Activated naive CD4-positive, alpha-beta T cell treated with anti-CD3 and anti-CD28 coated beads for 36 hours (primary cell): ENCODE measurements at places on chromosomes 13 and 19.
A peak's percentile ranks its signal among the peaks of the same experiment; 100 is the strongest.

DNA sequence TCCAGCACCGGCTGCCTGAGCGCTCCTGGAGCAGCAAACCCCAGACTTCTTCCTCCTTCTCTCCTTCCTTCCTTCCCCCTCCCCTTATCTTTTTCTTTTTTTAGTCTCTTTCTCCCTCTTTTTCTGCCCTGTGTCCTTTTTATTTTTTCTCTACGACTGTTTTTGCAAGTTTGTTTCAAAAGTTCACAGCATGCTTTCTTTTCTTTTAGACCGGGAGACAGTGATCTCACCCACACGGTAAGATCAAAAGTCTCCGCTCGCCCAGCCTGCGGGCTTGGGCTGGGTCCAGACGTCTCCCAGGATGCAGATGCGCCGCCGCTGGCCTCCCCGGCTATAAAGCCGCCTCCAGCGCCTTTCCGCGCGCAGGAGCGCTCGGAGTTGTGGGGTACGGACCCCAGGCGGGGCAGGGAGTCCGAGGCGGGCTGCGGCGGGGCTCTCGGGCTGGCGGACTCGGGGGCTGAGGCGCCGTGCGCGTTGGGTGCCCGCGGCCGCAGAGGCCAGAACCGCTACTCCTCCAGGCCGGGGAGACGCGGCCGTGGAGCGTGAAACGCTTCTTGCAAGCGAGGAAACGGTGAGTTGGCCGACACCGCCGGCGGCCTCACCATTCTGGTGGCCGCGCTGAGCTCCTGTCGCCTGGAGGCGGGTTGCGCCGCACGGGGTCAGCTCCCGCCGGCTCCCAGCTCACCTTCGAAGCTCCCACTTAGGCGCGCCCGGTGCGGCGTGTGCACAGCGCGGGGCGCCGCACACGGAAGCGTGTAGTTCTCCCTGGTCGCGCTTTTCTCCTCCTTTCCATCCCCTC is 2.0 kb upstream of the TSHZ3 start:
- peaks cover 61% of the 10 kb centered on the region for H3K27me3 ChIP-seq
- peak overlapping the region; percentile 85 for H3K4me3 ChIP-seq
- no peak overlapping the region for H3K27ac ChIP-seq
- no peak for DNase-seq
- H3K4me1 ChIP-seq, result peaks cover 42% of the 10 kb centered on the region

- DNase-seq, result no peak
- no peak overlapping the region for H3K27ac ChIP-seq
- no peaks in the 10 kb centered on the region for H3K36me3 ChIP-seq
- peaks cover 19% of the 10 kb centered on the region for H3K4me1 ChIP-seq
- no peak overlapping the region for H3K4me3 ChIP-seq
Measured at GRCh38 chr19:6086068-6086788, 24.1 kb downstream of the RFX2 start.

GRCh38 chr19:29445246-29445645 is 80.5 kb upstream of the VSTM2B start:
- no peaks in the 10 kb centered on the region for H3K4me1 ChIP-seq
- DNase-seq, result no peak
- H3K27ac ChIP-seq, result no peak overlapping the region
- H3K36me3 ChIP-seq, result no peaks in the 10 kb centered on the region
- H3K4me3 ChIP-seq, result no peak overlapping the region
- peaks cover 12% of the 10 kb centered on the region for H3K27me3 ChIP-seq

GRCh38 chr19:51082611-51083010 is at the start of gene KLK14:
Gene KLK14 (minus strand): TSS chr19:51082887. CDS start chr19:51082614, 273 bp downstream.
- H3K36me3 ChIP-seq, result no peaks in the 10 kb centered on the region
- no peak within 1 kb of the TSS for H3K4me3 ChIP-seq
- H3K27ac ChIP-seq, result no peak within 1 kb of the TSS
- H3K4me1 ChIP-seq, result no peaks in the 10 kb centered on the region

DNA sequence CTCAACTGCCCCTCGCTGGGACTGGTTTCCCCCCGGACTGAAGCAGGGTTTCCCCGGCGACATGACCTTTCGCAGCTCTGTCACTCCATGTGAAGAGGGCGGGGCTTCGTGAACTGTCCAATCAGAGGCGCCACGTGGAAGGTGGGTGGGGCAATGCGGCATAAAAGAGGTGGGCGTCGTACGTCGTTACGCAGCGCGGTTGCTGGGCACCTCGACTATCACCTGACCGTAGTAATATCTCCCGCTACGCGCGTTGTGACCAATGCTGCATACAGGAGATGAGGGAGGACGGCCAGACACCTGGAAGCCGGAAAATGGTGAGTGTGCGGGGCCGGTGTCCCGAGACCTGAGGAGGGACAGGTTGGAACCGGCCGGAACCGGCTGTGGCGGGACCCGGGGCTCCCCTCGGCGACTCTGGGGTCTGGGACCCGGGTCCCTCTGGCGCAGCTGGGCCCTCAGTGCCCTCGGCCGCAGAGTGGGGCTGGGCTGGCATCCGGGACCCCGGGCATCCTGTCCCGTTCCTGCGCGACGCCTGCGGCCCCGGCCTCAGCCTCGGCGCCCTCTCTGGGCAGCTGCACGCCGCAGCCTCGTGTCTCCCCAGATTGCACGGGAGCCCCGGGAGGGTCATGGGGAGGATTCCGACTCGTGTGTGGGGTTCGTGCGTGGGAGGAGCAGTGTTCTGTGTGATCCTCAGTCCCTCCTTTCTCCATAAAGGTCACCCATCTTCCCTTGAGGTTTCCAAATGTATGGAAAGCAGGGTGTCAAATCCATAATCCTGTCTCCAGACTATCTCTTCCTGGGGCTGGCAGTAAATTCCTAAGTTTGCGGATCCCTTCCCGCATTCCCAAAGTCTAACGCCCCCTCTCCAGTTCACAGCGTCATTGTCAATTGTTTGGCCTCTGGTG is 32.2 kb downstream of the ZNF136 start:
- peak; percentile 86 for DNase-seq
- peaks cover 53% of the 10 kb centered on the region for H3K36me3 ChIP-seq
- peaks cover 24% of the 10 kb centered on the region for H3K4me1 ChIP-seq
- H3K4me3 ChIP-seq, result peak overlapping the region; percentile 80
- no peaks in the 10 kb centered on the region for H3K27me3 ChIP-seq

GRCh38 chr13:104021806-104022397 is 955.7 kb upstream of the SLC10A2 start:
- no peaks in the 10 kb centered on the region for H3K36me3 ChIP-seq
- H3K27ac ChIP-seq, result no peak overlapping the region
- no peaks in the 10 kb centered on the region for H3K27me3 ChIP-seq
- no peaks in the 10 kb centered on the region for H3K4me1 ChIP-seq
- DNase-seq, result no peak

DNA sequence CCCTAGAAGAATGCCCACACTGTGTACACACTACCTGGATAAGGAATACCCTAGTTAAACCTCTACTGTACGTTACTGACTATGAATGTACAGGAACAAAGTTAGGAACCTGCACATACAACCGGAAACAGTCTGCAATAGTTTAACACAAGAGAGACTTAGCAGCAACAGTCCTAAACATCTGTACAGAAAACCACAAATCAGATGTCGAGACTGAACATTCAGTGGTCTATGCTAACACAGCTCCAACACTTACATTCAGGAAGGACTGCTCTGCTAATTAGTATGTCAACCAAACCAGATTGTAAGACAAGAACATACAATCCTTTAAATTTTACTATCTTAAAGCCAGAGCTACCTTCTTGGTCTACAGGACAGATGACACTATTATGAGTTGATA is 104.9 kb downstream of the ZNF429 start:
- DNase-seq, result no peak
- no peaks in the 10 kb centered on the region for H3K4me1 ChIP-seq
- H3K36me3 ChIP-seq, result no peaks in the 10 kb centered on the region
- H3K27ac ChIP-seq, result no peak overlapping the region
- no peak overlapping the region for H3K4me3 ChIP-seq

GRCh38 chr13:35554972-35555623 is 78.6 kb upstream of the MAB21L1 start:
- H3K4me1 ChIP-seq, result no peaks in the 10 kb centered on the region
- no peak overlapping the region for H3K27ac ChIP-seq
- no peaks in the 10 kb centered on the region for H3K36me3 ChIP-seq
- H3K4me3 ChIP-seq, result no peak overlapping the region

GRCh38 chr13:24222756-24223155 is 62.2 kb downstream of the SPATA13 start:
- H3K4me1 ChIP-seq, result peaks cover 15% of the 10 kb centered on the region
- no peak overlapping the region for H3K27ac ChIP-seq
- H3K27me3 ChIP-seq, result no peaks in the 10 kb centered on the region
- H3K36me3 ChIP-seq, result no peaks in the 10 kb centered on the region
- no peak overlapping the region for H3K4me3 ChIP-seq

DNA sequence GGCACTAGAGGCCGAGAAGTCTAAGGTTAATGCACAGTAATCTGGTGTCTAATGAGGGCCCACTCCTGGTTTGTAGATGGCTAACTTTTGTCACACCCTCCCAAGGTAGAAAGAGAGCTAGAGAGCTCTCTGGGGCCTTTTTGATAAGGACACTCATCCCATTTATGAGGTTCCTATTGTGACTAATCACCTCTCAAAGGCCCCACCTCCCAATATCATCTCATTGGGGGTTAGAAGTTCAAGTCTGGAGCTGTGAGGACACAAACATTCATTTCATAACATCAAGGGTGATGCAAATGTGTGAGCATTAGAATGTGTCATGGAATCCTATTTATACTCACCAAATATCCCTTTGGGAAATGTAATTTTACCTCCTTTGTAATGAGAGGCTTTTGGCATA is 79.2 kb upstream of the SLC10A2 start:
- no peaks in the 10 kb centered on the region for H3K27me3 ChIP-seq
- no peaks in the 10 kb centered on the region for H3K36me3 ChIP-seq
- no peaks in the 10 kb centered on the region for H3K4me1 ChIP-seq
- no peak for DNase-seq

DNA sequence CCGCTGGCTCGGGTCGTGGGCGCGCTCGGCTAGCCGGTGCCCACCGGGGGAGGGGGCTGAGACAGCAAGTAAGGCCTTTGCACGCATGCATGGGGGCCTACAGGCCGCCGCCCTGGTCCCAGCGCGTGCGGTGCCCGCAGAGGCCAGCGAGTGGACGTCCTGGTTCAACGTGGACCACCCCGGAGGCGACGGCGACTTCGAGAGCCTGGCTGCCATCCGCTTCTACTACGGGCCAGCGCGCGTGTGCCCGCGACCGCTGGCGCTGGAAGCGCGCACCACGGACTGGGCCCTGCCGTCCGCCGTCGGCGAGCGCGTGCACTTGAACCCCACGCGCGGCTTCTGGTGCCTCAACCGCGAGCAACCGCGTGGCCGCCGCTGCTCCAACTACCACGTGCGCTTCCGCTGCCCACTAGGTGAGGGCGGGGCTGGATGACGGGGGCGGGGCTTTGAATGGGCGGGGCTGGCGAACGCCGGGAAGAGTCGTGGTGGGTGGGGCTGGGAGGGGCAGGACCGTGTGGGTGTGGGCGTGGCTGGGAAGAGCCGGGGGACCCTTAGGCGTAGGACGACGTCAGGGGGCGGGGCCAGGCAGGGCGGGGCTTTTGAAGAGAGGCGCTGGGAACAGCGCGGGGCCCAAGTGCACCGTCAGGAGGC is 2.1 kb downstream of the CILP2 start:
- peak overlapping the region; percentile 62 for H3K4me3 ChIP-seq
- peaks cover 8% of the 10 kb centered on the region for H3K27me3 ChIP-seq
- H3K36me3 ChIP-seq, result no peaks in the 10 kb centered on the region

DNA sequence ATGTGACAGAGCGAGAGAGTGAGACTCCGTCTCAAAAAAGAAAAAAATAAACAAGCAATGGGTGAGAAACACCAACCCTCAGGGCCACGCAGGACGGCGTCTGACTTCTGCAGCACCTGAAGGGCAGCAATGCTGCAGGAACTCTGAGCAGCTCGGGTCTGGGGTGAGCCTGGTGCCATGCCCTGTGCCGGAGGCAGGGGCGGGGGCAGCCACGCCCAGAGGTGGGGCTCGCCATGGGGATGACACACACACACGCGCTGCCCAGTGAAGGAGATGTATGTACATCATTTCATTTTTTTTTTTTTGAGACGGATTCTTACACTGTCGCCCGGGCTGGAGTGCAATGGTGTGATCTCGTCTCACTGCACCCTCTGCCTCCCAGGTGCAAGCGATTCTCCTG is 24.3 kb downstream of the GPX4 start:
- H3K4me3 ChIP-seq, result no peak overlapping the region
- H3K27ac ChIP-seq, result peak overlapping the region; percentile 36
- H3K4me1 ChIP-seq, result peaks cover 28% of the 10 kb centered on the region
- H3K36me3 ChIP-seq, result peaks cover 31% of the 10 kb centered on the region
- no peaks in the 10 kb centered on the region for H3K27me3 ChIP-seq

DNA sequence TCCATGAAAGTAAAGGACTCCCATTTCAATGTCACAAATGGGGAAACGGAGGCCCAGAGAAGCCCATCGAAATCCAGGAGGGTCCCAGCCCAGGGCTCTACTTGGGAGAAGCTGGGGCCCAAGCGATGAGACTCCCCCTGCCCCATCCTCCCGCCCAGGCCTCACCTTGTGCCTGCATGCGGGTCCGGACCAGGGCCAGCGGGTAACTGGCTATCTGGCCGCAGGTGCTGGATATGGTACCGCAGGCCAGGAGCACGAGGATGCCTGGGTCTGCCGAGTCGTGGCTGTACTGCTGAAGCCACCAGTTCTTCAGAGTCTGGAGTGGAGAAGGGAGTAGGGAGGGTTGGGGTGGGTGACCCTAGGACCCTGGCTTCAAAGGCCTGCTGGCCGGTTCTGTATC is 10.4 kb upstream of the SLC25A41 start:
- H3K4me1 ChIP-seq, result no peaks in the 10 kb centered on the region
- no peak for DNase-seq

GRCh38 chr13:99153219-99153618 is 47.4 kb upstream of the UBAC2 start:
- no peaks in the 10 kb centered on the region for H3K27me3 ChIP-seq
- no peaks in the 10 kb centered on the region for H3K36me3 ChIP-seq
- H3K27ac ChIP-seq, result no peak overlapping the region
- H3K4me3 ChIP-seq, result no peak overlapping the region
- no peak for DNase-seq

GRCh38 chr19:29385191-29385795 is 140.5 kb upstream of the VSTM2B start:
- DNase-seq, result no peak
- H3K36me3 ChIP-seq, result no peaks in the 10 kb centered on the region
- no peaks in the 10 kb centered on the region for H3K4me1 ChIP-seq
- peaks cover 2% of the 10 kb centered on the region for H3K27me3 ChIP-seq

- H3K27me3 ChIP-seq, result no peaks in the 10 kb centered on the region
- H3K4me1 ChIP-seq, result no peaks in the 10 kb centered on the region
- H3K36me3 ChIP-seq, result no peaks in the 10 kb centered on the region
- no peak overlapping the region for H3K27ac ChIP-seq
- no peak for DNase-seq
Measured at GRCh38 chr13:86608701-86609100, 809.5 kb upstream of the SLITRK6 start.

GRCh38 chr19:30154410-30154809 is 212.4 kb downstream of the URI1 start:
- H3K36me3 ChIP-seq, result no peaks in the 10 kb centered on the region
- DNase-seq, result no peak
- no peak overlapping the region for H3K4me3 ChIP-seq
- H3K27me3 ChIP-seq, result peaks cover 5% of the 10 kb centered on the region
- no peaks in the 10 kb centered on the region for H3K4me1 ChIP-seq

DNA sequence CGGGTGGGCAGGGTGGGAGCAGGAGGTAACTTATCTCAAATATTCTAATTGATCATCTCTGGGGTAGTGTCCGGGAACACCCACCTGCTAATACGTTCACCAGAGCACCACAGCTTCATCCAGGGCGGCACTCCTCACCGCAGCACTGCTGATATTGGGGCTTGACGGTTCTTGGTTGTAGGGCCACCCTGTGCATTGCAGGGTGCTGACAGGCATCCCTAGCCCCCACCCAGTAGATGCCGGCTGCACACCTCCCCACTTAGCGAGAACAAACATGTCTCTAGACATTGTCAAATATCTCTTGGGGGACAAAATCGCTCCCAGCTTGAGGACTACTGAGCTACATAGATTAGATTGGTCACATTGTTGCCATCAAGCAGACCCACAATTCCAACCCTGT is 73.9 kb upstream of the WASF3 start:
- no peak overlapping the region for H3K4me3 ChIP-seq
- H3K4me1 ChIP-seq, result peaks cover 16% of the 10 kb centered on the region
- no peak overlapping the region for H3K27ac ChIP-seq
- DNase-seq, result no peak
- no peaks in the 10 kb centered on the region for H3K36me3 ChIP-seq
